Activated T-cell treated with anti-CD3 and anti-CD28 coated beads, Interleukin-2, amount 50 U/mL, for 72 hours (primary cell): ENCODE measurements at places on chromosomes 5 and 9. TPM values are rescaled to one million over a fixed set of nuclear protein-coding genes. Genes with fewer than 3 reads are reported as not detected.

DNA sequence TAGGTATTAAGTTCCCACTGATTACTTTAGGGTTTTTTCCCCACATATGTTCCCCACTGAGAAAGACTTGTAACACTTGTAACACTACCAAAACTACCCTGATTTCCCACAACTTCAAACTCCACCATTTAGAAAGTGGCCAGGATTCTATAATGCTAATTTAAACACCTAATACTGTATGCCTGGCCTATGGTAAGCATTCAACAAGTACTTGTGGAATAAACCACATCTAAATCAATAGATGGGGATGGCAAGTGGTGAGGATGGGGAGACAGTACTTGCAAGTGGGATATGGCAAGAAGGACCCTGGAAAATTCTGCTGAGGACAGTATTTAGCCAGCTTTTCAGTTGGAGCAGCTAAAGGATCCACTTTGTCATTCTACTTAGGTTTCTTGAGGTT lies 210.7 kb downstream of the EBF1 start:
- H3K27ac ChIP-seq, result no peak overlapping the region
- H3K4me1 ChIP-seq, result no peaks in the 10 kb centered on the region
- no peak for DNase-seq
- H3K4me3 ChIP-seq, result no peak overlapping the region
- H3K36me3 ChIP-seq, result no peaks in the 10 kb centered on the region
- H3K27me3 ChIP-seq, result no peaks in the 10 kb centered on the region

DNA sequence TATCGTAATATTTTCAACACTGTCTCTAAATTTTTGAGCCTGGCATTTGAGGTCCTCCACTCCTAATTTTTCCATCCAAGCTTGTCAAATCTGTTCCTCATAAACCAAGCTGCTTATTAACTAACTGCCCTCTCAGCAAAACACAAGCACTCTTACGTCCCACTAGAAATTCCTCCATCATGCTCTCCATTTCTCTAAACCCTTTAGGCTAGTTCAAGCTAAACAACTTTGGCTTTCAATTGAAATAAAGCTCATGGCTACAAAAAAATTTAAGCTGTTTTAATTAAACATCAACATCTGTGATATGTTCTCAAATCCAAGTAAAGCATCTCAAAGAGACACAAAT lies 45.7 kb downstream of the RNF145 start:
- no peaks in the 10 kb centered on the region for H3K27me3 ChIP-seq
- no peak for DNase-seq
- H3K27ac ChIP-seq, result peak overlapping the region; percentile 15
- H3K4me3 ChIP-seq, result no peak overlapping the region
- peaks cover 4% of the 10 kb centered on the region for H3K36me3 ChIP-seq

DNA sequence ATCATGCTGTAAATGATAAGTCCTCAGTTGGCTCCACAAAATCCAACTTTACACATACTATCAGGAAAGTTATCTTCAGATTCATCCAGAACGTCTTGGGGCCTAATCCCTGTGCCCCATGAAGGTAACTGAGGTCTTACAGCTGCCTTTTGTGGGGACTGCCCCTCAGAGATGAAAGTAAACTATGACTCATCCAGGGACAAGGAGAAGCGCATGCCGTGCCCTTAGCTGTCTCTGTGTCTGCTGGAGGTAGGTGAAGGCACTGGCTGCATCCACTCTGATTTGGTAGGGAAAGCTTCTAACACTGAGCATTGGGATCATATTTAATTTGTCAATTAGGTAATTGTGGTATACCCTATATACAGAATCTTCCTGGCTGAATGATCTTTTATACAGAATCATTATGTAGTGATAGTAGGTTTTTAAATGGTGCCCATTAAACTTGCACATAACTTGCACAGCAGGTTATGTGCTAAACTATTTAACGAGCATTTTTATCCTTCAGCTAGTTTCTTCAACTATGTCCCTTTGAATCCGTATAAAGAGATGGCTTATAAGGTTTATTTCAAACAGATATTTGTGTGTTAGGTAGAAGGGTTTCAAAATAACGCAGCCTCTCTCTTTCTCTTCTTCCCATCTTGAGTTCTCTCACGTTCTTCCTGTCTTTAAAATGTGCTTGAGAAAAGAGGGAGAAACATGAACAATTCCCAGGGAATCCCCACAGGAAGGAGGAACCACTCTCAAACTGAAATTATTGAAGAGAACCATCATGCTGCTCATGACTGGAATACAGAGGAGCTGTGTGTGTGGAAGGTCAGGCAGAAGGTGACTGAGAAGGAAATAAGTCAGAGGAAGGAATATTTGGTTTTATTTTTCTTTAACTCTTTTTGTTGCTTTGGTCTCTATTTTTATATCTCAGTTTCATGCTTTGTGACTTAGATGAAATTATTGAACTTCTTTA lies 250.9 kb downstream of the CD180 start:
- DNase-seq, result peak; percentile 31
- no peak overlapping the region for H3K4me3 ChIP-seq
- H3K27me3 ChIP-seq, result peaks cover 44% of the 10 kb centered on the region
- H3K36me3 ChIP-seq, result no peaks in the 10 kb centered on the region
- no peak overlapping the region for H3K27ac ChIP-seq

- H3K27me3 ChIP-seq, result peaks cover under 1% of the 10 kb centered on the region
- H3K4me3 ChIP-seq, result peak overlapping the region; percentile 79
- H3K36me3 ChIP-seq, result peaks cover 2% of the 10 kb centered on the region
- DNase-seq, result peak; percentile 73
- no peak overlapping the region for H3K27ac ChIP-seq
These were observed 235.3 kb downstream of the SYK start for GRCh38 chr9:91036826-91037510.

DNA sequence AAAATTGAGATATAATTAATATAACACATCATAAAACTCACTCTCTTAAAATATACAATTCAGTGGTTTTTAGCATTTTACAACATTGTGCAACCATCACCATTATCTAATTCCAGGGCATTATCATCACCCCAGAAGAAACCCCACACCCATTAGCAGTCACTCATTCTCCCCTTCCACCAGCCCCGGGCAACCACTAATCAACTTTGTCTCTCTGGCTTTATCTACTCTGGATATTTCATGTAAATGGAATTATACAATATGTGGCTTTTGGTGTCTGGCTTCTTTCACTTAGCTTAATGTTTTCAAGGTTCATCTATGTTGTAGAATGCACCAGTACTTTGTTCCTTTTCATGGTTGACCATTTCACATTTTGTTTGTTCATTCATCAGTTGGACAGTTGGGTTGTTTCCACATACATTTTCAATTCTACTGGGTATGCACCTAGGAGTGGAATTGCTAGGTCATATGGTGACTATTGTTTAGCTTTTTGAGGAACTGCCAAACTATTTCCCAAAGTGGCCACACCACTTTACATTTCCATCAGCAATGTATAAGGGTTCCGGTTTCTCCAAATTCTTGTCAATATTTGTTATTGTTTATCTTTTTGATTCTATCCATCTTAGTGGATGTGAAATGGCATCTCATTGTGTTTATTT lies 62.4 kb downstream of the MARCHF3 start:
- no peak overlapping the region for H3K27ac ChIP-seq
- H3K36me3 ChIP-seq, result peaks cover 2% of the 10 kb centered on the region
- no peak overlapping the region for H3K4me3 ChIP-seq
- peaks cover 35% of the 10 kb centered on the region for H3K4me1 ChIP-seq
- no peaks in the 10 kb centered on the region for H3K27me3 ChIP-seq

- H3K4me3 ChIP-seq, result no peak overlapping the region
- no peak for DNase-seq
- no peaks in the 10 kb centered on the region for H3K4me1 ChIP-seq
- H3K27me3 ChIP-seq, result no peaks in the 10 kb centered on the region
These were observed 121.0 kb upstream of the CD180 start for GRCh38 chr5:67317603-67318002.

SLC24A2 gene
- not detected for total RNA-seq

MEGF10 gene
- 0.56 TPM for total RNA-seq
